ENCODE measurements at places on chromosomes 16 and 17.

DNA sequence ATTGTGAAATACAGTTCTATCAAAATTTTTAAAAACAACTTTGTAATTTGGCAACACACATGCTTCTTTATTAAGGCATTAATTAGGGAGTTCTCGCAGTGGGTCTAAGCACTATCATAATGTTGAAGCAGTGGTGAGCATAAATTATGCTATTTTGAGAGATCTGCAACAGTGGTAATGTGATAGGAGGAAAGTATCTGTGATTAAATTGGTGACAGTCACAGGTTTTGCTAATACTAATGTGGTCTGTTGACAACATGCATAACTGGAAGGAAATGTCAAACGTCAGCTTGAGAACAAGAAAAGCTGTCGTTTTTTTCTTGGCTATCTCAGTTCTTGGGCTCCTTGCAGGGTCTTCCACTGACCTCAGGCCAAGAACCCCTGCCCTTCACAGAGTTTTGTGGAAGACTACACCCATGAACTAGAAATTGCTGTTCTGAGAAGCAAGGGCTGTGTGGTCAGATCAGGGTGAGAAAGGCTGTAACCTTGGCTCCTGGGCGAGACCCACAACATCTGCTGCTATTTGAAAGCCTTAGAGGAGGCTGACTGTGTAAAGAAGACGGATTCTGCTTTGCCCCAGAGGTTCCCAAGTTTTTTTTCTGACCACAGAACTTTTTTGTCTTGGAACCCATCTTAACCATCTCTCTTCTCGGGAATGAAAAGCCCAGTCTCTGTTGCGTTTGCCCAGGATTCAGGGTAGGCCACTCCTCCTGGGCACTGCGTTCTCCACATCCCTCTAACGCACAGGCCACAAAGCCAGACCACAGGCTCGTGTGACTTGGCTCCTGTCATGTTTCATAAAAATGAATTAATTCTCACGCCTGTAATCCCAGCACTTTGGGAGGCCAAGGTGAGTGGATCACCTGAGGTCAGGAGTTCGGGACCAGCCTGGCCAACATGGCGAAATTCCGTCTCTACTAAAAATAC lies 13.9 kb downstream of the ATP2A1 start:
- no peak for DNase-seq

DNA sequence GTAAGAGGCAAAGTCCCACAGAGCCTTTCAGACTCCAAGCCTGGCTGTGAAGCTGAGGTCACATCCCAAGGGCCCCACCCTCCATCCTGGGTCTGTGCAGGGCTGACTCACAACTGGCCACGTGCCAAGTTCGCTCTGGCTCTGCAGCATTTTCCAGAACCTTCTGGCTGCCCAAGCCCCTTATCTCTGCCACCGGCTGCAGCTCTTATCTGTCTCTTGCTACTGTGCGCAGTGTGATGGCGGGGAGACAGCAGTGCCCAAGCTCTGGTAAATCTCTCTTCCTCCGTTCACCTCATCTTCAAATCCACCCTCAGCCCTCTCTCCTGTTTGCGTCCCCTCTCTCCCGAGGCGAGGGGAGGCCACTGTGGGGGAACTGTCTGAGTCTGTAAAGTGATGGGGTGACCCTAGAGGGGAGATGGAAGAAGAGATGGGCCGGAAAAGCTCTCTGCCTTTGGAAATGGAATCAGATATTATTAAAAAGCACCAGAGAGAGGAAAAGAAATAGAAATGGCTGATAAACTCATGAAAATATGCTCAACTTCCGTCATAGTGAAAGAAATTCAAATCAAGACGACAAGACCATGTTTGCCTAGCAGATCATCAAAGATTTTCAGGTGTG lies 162.7 kb upstream of the CDC42EP4 start:
- no peak for DNase-seq

- peak; percentile 33 for DNase-seq
Measured at GRCh38 chr16:19559242-19559910, 3.9 kb downstream of the VPS35L start.

DNA sequence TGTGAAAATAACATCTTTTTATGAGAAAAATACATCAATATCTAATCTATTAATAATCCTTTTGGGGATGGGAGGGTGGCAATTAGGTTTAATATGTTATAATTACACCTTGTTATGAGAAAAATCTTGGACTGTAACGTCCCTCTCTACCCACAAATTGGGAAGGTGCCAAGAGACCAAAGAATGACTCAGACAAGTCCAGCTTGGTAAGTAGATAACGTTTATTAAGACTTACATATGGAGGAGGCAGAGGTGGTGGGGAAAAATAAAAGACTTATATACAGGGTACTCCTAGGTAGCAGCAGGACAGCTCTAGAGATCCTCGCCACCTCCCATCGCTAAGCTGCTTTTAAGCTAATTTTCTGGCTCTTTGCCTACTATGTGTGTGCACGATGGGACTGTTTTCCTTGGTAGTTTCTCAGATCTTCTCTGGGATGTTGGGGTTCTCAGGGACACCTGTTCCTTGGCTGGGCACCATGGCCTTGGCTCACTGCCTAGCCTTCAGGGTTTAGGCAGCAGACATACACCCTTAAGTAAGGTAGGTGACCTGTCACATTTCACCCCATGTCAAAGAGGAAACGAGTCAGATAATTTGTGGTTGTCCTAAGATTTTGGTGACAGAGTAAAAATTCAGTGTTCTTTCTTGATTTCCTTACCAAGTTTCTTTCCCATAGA lies 31.5 kb downstream of the RBL2 start:
- no peak for DNase-seq

DNA sequence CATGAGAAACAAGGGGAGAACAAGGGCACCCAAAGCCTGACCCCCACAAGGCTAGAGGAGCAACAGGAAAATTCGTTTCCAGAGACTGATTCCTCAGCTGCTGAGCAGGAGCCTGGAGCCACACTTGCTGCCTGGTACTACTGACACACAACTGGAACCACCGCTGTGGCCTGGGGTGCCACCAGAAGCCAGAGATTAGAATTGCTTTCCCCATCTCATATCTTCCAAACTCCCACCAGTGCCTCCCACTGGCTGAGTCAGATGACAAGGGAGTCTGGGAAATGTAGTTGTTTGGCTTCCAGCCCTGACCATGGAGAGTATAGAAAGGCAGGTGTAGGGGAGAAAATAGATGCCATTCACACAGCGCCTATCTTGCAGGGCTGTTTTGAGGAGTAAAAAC lies 4.1 kb upstream of the TMEM11 start:
- DNase-seq: no peak

DNA sequence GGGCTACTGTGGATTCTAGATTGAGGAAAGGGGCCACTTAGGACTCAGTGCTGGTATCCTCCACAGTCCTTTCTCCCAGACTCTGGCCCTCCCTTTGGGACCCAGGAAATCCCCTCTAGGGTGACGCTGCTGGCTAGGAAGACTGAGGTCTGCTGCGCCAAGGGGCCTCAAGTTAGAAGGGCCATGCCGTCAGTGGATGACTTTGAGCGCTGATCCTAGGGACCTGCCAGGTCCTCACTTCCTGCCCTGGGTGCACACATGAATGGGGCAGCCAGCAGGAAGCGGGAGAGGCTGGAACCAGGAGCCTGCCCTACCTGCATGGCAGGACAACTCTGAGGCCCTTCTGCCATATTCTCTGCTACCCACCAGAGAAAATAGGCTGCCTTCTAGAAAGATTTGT lies 145.0 kb downstream of the RAB11FIP4 start:
- no peak for DNase-seq

GRCh38 chr17:28969706-28970393 lies 18.5 kb upstream of the PHF12 start:
- no peak for DNase-seq

- DNase-seq: peak; percentile 50
Measured at GRCh38 chr17:70622368-70623260, 453.3 kb downstream of the KCNJ2 start.

GRCh38 chr16:82395212-82395611 lies 225.2 kb upstream of the MPHOSPH6 start:
- no peak for DNase-seq

- peak; percentile 17 for DNase-seq
Measured at GRCh38 chr16:6573577-6573976, 759.1 kb upstream of the RBFOX1 start.

- no peak for DNase-seq
Measured at GRCh38 chr17:77526259-77526711, 385.5 kb downstream of the SEC14L1 start.

DNA sequence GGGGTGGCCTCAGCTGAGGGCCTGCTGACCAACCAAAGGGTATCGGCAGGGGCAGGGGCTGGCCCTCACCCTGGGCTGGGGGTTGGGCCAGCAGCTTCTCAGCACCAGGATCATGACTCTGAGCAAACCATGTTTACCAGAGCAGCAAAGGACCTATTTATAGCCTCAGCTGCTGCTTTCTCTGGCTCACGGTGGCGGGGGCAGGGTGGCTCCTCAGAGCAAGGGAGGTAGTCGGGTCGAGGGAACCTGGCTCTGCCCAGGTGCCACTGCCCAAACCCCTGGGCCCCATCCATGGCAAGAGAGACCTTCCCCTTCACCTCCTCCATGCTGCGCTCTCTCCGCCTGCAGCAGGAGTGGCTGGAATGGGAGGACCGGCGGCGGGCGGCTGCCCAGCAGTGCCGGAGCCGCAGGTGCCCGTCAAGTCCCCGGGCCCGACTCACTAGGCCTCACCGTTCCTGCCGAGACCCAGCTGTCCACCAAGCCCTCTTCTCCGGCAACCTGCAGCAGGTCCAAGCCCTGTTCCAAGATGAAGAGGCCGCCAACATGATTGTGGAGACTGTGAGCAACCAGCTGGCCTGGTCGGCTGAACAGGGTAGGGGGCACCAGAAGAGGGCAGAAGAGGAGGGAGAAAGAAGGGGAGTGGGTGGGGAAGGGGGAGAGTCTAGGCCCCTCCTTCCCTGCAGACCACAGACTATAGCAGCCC lies at the start of gene ASB16:
ASB16 (plus strand) TSS at position 206 of the 703 bp plus-strand sequence; CDS start at position 292, 86 bp downstream.
- DNase-seq: no peak

DNA sequence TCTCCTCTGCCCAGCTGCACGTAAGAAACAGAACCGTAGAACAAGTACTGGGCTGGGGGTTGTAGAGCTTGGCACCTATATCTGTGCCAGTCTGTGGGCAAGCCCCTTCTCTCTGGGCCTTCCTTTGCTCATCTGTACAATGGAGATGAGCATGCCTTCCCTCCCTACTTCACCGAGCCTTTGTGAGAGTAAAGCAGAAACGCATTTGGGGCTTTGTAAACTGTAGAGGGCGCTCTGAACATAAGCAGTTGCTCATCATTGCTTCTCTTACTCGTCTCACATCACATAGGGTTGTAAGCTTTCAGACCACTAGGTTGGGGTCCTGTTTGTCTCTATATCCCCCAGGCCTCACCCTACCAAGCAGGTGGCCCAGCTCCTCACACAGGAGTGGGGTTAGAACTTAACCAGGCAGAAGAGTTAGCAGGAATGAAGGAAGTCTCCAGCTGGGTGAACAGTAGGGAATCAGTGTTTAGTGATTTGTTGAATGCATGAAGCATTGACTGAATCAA lies 15.1 kb downstream of the SAMD14 start:
- peak; percentile 89 for DNase-seq

- no peak for DNase-seq
Measured at GRCh38 chr16:27272076-27272475, 3.5 kb upstream of the NSMCE1 start.

DNA sequence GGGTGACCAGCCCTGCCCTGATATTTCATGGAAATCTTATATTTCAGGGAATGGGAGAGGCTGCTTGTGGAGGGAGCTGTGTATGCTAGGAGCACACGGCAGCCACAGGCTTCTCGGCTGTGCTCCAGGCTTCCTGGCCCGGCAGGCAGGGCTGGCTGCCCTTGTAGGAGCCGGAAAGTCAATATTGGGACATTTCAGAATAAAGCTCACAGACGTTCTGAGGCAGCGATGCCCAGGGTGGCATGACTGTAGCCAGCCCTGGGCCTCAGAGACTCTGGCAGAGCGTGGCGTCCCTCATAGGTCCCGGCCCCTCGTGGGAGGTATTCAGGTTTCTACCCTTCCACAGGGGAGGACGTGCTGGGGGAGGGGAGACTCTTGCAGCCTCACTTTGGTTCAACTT lies 65.7 kb downstream of the BANP start:
- no peak for DNase-seq

DNA sequence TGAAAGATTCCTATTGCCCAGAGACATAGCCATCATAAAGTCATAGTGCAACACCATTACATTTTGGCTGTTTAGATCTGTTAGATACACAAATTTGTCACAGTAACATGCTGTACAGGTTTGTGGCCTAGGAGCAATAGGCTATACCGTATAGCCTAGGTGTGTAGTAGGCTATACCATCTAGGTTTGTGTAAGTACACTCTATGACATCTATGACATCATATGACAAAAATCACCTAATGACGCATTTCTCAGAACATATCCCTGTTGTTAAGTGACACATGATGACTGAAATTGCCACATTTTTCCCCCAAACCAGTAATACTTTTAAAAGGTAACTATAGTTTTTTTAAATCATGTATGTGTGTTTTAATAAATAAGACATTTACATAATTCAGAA lies 43.3 kb downstream of the NLK start:
- DNase-seq: no peak

DNA sequence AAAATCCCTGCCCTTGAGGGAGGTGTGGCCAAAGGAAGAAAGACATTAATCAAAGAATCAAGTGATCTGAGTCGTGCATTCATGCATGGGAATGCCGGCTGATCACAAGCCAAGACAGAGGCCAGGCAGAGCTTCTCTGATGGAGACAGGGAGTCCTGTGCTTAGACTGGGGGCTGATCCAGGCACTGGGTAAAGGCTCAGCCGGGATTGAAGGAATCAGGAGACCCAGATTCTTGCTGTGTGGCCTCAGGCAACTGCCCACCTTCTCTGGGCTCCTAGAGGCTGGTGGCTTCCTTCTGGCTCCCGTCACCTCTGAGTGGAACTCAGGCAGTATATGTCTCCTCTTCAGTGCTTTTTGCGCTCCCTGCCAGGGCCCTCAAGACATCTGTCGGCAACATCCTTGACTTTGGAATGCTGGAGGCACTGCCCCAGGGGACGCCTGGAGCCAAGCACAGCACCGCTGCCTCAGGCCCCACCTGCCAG lies 17.7 kb downstream of the RAI1 start:
- DNase-seq: no peak

DNA sequence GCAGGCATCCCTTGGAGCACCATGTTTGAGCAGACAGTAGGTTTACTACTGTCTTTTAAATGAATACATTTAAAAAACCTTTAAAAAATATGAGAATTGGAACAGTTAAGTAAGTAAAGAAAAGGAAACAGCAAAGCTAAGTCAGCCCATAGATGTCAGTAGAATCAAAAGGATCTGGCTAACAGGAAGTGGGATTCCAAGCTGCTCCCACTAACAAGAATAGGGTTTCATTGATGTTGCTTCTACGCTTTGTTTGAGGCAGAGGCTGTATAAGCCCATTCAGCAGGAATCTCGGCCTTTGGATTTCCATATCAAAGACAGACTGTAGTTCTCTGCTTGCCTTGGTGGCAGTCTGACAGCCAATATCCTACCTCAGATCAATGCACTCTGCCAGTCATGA lies 122.9 kb upstream of the ELAC2 start:
- no peak for DNase-seq
